Activated CD8-positive, alpha-beta T cell treated with anti-CD3 and anti-CD28 coated beads for 36 hours (primary cell): ENCODE measurements at places on chromosomes 7 and 10. TPM values are rescaled to one million over a fixed set of nuclear protein-coding genes. Genes with fewer than 3 reads are reported as not detected.

GRCh38 chr10:84237199-84238051 lies 3.9 kb downstream of the LRIT1 start:
- H3K4me3 ChIP-seq = no peak overlapping the region
- no peaks in the 10 kb centered on the region for H3K4me1 ChIP-seq
- no peaks in the 10 kb centered on the region for H3K36me3 ChIP-seq
- H3K27me3 ChIP-seq = peaks cover 17% of the 10 kb centered on the region
- no peak overlapping the region for H3K27ac ChIP-seq
- no peak for DNase-seq

Gene GBX1
- not detected for total RNA-seq

- peaks cover 27% of the 10 kb centered on the region for H3K27me3 ChIP-seq
- DNase-seq = no peak
- H3K27ac ChIP-seq = no peak overlapping the region
Observed at GRCh38 chr10:120459185-120459584, 2.2 kb downstream of the PLPP4 start.

Gene CADPS2
- total RNA-seq = not detected

- no peaks in the 10 kb centered on the region for H3K4me1 ChIP-seq
- no peak overlapping the region for H3K27ac ChIP-seq
- no peak for DNase-seq
- no peaks in the 10 kb centered on the region for H3K36me3 ChIP-seq
- no peaks in the 10 kb centered on the region for H3K27me3 ChIP-seq
- H3K4me3 ChIP-seq = no peak overlapping the region
Observed at GRCh38 chr7:158116235-158116634, 471.4 kb downstream of the PTPRN2 start.

Gene NDUFB8
- 365 TPM for total RNA-seq

Gene CRTAC1
- not detected for total RNA-seq

Gene LOXL4
- total RNA-seq = not detected

Gene LRRN3
- total RNA-seq = 32.5 TPM

DNA sequence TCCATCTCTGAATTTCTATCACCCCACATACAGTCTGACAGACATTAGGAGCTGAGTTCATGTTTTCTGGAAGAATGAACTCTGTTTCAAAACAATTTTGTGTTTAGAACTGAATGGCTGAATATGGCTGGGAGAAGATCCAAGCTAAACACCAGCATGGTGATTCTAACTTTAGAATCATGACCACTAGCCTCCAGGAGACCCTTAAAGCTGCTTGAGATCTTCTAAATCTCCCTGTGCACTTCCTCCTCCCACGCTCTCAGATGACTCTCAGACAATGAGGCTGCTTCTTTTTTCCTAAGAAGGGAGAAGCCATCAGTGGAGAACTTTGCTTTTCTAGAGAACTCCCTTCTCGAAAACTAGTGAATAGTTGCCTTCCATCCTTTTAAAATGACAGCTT lies 711.2 kb downstream of the GRID1 start:
- no peak for DNase-seq
- H3K36me3 ChIP-seq = no peaks in the 10 kb centered on the region

Gene ZNF479
- not detected for total RNA-seq
